ENCODE measurements at places on chromosomes 6 and 20.

DNA sequence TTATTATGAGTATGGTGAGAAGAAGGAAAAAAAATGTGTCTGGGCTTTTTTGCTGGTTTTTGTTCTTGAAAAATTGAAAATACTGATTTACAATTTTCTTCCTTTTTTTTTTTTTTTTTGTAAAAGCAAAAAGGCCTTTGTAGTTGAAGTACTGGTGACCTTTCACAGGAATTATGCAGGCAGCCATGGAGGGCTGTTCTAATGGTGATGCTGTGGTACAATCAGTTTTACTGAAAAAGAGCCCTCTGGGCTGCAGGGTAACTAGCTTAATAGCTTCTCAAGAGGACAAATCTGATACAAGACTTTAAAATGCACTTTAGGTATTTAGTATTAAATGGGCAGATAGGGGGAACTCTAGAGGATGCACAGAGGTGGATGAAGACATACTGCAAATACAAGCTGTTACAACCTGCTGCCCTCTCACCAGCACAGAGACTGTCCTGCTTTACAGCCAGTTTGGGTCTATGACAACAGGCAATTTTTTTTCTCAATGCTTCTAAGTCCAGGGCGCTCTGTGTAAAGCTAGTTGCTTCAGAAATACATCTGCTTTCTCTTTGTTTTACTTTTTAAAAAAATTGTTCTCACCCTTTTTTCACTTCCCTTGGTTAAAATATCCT is 61.6 kb upstream of the HS3ST5 start:
- DNase-seq, result no peak

- DNase-seq, result no peak
Measured at GRCh38 chr6:130906736-130907381, 79.7 kb downstream of the SMLR1 start.

DNA sequence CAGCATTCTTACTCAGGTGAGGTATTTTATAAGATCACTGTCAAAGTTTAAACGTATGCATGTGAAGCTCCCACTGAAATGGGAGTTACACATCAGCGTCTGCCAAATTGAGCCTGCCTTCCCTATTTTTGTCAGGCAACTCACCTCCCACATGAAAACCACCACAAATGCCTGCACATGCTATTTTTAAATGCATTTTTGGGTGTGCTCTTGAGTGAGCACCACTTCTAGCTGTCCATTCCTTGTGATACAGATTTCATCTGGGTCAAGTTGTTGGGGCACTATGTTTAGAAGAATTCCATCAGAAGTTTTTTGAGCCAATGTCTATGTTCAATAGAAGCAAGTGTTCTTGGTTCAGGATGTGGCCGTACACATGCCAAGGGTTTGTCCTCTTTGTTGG is 71.7 kb upstream of the RIPPLY2 start:
- DNase-seq, result no peak

DNA sequence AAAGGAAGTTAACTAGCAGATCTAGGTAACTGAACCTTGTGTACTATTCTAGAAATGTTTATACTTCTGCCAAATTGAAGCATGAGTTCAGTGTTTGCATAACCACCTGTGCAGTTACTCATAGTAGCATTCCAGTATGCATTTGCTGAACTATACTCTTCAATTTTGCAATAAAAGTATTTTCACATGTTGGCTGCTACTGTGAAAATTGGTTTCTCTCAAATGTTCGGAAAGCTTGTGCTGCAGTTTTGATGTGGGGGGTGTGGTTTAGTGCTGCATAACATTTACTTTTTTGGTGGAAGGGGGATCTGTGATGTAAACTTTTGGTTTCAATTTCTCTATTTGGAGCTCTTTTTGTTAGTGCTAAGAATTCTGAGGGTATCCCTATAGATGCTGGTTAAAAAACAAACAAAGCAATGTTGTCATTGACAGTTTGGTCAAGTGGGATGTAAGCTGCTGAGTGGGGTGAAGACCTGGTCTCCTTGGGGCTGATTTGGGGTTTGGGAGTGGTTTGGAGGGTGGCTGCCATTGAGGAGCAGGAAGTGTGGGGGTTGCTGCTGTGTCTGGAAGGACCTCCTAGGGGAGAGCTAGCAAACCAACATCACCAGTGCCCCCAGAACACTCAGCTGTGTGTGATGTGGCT is 87.8 kb downstream of the CARMIL1 start:
- no peak for DNase-seq

DNA sequence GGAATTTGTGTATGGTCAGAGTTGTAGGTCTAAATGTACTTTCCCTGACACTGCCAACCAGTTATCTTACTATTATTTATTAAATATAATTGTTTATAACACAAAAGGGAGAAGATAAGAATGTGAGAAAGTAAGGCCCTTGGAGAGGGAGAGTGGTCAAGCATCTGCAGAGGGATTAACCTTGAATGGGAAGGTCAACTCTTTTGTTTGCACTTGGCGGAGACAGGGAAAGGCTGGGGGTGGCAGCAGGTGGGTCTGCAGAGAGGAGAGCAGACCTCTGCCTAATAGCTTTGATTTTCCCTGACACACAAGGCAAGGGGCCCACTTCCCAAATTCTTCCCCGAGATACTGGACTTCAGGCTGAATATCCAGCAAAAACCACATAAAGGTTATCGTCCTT is 4.2 kb downstream of the LRP11 start:
- no peak for DNase-seq

GRCh38 chr6:43170417-43170930 is 595 bp upstream of the SRF start:
- no peak for DNase-seq

DNA sequence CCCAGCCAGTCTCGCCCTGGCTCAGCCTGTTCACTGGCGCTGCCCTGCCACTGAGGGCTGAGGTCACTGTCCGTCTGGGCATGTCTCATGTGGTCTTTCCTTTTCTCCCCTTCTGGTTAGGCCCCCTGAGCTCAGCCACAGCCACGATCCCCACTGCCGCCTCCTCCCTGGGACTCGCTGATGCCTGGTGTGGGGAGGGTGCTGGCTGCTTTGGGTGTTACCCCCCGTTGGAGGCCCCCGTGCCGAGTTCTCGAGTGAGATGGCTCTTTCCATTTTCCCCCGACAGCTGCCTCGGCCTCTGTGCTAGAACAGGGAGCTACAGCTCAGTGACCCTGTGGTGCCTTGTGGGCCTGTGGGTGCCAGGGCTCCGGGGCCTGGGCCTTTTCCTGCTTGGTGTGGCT is 14.9 kb upstream of the TCFL5 start:
- no peak for DNase-seq

DNA sequence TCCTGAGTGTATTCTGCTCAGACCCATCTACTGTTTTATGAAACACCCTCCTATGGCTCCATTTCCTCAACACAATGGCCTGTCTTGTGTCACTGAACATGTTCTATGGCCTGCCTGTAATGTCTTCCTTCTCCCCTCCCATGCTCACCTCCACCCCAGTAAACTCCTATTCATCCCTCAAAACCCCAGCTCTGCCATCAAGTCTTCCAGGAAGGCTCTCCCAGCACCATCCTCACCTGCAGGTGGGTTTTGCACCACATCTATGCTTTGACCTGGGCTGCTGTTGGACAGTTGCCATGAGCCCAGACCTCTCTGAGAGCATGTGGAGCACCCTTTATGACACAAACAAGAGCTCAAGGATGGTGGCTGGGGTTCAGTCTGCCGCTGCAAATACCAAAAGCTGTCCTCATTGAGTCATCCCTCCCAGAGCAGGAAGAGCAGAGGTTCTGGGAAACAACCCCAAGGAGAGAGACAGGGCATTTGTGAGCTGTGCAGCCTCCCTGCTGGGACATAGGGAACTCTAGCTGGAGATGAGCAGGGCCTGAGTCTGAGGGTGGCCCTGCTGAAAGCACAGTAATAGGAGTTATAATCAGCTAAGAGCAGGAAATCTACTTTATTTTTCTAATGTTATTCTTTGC is 93.8 kb upstream of the CD93 start:
- no peak for DNase-seq

GRCh38 chr6:74741646-74742045 is 464.2 kb downstream of the COL12A1 start:
- no peak for DNase-seq

DNA sequence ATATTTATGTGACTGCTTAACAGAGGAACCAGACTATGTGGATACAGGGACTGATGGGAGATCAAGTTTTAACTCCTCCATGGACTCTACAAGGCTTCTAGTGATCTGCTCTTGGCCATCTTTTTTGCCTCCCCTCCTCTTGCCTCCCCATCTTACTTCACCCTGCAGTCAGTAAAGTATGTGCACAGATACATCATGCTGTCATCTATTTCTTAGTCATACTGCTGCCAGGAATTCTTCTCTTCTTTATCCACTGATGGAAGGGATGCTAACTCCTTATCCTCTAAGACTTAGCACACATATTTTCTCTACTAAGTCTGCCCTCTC is 27.6 kb upstream of the FAM83C start:
- no peak for DNase-seq

- no peak for DNase-seq
Measured at GRCh38 chr6:148192310-148192709, 150.3 kb upstream of the SASH1 start.

DNA sequence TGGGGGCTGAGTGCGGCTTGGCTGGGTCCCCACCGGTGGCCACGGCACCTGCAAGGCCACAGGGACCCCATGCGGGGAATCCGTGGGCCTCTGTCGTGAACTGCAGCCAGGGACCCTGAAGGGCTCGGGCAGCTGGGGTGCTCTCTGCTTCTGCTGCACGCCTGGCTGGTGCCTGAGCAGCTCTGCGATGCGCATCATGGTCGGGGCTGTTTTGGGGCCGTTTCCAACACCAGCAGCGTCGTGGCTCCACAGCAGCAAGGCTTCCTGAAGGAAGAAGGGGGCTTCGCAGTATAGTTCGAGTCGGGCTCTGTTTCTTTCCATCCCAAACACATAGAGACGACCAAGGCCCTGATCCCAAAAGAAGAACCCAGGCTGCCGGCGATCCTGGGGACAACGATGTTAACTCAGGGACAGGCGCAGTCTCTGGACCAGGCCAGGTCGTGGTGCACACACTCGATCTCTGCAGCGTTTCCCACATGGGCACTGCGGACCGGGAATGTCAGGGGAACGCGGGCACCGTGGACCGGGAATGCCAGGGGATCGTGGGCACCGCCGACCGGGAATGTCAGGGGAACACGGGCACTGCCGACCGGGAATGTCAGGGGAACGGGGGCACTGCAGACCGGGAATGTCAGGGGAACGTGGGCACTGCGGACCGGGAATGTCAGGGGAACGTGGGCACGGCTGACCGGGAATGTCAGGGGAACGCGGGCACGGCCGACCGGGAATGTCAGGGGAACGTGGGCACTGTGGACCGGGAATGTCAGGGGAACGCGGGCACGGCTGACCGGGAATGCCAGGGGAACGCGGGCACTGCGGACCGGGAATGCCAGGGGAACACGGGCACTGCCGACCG is 36.8 kb upstream of the BHLHE23 start:
- DNase-seq, result no peak

DNA sequence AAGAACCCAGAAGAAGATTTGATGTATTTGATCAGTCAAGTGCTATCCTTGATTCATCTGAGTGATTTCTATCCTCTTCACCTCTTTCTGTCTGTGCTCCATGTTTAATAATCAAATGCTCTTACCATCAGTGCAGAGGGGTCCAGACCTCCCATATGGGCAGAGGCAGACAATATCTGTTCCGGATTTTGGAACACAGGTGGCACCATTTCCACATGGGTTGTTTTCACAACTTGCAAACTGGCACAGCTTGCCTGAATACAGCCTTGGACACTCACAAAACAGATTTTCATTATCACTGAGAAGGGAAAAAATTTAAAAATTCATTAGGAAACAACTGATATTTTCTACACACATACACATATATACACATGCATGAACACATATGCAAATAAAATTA is 228.5 kb downstream of the PHF3 start:
- DNase-seq, result no peak

DNA sequence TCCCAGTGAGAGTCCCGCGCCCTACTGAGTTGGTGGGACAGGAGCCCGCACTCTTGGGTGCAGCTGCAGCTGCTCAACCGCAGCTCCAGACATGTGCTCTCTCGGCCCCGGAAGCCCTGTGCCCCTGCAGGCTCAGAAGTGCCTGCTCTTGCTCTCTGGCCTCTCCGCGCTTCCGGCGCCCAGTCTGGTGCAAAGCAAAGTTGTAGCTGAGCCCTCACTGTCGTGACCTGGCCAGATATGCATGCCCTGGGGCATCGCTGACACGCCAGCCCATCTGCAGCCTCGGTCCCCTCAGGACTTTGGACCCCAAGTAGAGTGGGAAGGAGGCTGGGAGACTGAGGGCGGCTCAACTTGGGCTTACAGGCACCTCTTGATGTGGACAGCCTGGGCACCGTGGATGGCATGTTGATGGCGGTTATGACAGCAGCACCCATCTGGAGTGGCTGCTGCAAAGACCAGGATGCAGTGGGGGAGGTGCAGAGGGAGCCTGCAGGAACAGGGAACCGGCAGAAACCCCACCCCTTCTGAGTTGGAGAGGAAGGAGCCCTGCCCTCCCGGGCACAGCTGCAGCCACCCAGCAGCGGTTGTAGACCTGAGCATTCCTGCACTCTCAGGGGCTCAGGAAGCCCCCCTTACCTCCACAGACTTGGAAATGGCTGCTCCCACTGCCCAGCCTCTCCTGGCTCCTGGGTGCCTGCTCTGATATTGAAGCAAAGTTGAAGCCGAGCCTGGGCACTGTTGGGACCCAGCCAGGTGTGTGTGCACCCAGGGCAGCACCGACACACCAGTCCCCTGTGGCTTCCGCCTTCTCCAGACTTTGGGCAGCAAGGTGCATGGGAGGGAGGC is 462.6 kb downstream of the TBC1D32 start:
- DNase-seq, result no peak

GRCh38 chr6:168582571-168582981 is 141.6 kb downstream of the SMOC2 start:
- no peak for DNase-seq

DNA sequence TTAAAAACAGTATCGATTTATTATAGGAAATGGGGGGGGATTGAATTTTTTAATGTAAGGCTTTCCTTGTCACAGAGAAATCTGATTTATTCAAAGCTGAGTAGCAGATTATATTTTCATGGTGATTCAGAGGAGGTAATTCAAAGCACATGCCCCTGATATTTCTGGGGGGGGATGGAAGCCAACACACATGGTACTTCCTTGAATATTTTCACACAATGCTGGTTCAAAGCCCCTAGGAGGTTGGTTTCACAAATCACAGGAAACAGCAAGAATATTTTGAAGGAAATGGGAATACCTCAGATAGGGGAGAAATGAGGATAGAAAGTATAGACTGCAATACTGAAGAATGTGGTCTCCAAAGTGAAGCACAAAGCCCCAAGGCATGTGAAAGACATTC is 98.8 kb downstream of the RTN4IP1 start:
- DNase-seq, result no peak

DNA sequence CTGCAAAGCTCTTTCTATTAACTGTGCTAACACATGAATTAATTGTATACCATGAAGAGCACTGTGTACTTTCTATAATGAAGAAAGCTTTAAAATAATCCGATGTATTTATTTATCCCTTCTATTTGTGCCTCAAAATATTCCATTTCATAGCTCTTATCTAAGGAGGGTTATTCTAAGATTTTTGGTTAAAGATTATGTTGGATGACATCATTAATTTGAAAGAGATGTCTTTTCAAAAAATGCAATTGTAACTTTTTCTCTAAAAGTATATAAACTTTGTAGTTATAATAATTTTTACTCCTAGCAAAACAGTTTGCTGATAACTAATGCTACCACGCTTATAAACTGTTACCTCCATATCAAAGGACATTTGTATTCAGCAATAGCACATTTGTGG is 192.4 kb upstream of the HSF2 start:
- no peak for DNase-seq
